Thyroid gland (tissue), 4 donors: ENCODE measurements at places on chromosomes 2 and 18. TPM values are rescaled to one million over a fixed set of nuclear protein-coding genes. Genes with fewer than 3 reads are reported as not detected.

DNA sequence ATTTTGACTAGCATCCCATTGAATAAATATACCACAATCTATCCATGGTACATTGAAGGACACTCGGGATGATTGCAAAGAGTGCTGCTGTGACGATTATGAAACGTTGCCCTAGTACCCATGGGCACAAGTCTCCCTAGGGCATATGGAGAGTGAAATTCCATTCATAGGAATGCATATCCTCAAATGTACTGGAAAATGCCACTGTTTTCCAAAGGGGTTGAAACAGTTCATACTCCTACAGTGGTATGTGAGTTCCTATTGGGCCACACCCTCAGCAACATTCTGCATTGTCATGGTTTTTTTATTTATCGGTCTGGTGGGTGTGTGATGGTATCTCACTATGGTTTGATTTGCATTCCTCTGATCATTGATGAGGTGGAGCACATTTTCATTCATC, 130.6 kb downstream of the TWIST2 start:
- H3K4me1 ChIP-seq = no peaks in the 10 kb centered on the region
- no peak overlapping the region for H3K27ac ChIP-seq
- H3K4me3 ChIP-seq = no peak overlapping the region
- H3K27me3 ChIP-seq = no peaks in the 10 kb centered on the region
- H3K36me3 ChIP-seq = no peaks in the 10 kb centered on the region

DNA sequence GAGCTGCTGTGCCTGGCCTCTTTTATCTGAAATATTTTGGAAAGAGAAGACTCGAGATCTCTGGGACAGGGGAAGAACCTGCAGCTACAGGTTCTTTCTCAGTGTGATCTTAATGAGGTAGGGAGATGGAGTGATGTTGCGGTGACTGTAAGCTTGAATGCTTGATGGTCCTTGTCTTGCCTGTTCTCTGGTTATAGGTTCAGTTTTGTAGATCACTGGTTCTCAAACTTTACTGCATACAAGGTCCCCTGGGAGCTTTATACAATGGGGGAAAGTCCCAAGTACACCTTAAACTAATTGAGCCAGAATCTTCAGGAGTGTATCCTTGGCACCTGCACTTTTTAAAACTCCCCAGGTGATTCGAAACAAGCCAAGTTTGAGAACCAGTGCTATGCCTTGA, 136.7 kb upstream of the CXCR4 start:
- H3K36me3 ChIP-seq = no peaks in the 10 kb centered on the region
- no peak overlapping the region for H3K27ac ChIP-seq
- no peaks in the 10 kb centered on the region for H3K4me1 ChIP-seq
- no peak overlapping the region for H3K4me3 ChIP-seq

- H3K27me3 ChIP-seq = no peaks in the 10 kb centered on the region
- no peak overlapping the region for H3K4me3 ChIP-seq
- no peak for DNase-seq
- H3K36me3 ChIP-seq = no peaks in the 10 kb centered on the region
- no peaks in the 10 kb centered on the region for H3K4me1 ChIP-seq
- H3K27ac ChIP-seq = no peak overlapping the region
Measured at GRCh38 chr2:197297772-197298318, 12.7 kb downstream of the ANKRD44 start.

DNA sequence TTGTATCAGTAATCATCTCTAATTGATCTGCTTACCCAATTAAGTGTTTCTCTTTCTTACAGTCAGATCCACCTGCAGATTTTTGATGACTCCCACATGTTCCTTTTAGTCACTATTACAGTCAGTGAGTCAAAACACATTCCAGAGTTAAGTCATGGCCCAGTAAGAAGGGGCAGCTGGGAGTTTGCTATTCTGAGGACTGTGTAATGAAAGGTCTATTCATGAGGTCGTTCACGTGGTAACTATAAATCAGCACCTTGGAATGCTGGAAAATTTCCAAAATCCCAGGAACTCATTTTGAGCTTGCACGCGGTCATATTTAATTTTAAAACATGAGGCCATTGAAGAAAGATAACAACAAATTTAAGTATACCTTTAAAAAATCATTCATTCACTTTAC, 252.5 kb downstream of the XIRP2 start:
- no peak overlapping the region for H3K4me3 ChIP-seq
- H3K36me3 ChIP-seq = no peaks in the 10 kb centered on the region
- no peak overlapping the region for H3K27ac ChIP-seq
- no peaks in the 10 kb centered on the region for H3K27me3 ChIP-seq
- no peaks in the 10 kb centered on the region for H3K4me1 ChIP-seq
- no peak for DNase-seq

DNA sequence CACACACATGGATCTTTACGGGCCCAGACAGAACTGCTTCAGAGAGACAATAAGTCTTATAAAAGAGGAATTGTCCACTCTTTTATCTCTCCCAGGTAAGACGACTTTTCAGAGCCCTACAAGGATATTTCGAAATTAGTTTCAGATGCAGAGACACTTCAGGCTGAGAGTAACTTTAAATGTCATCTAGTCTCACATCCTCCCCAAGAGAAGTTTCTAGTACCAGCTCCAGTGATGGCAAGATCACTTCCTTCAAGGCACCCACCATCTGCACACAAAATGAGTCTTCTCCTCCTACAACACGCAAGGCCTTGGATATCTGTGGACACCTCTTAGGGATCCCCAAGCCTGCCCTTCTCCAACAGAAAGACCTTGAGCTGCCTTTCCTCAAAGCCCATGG, 39.0 kb upstream of the KLHL29 start:
- no peaks in the 10 kb centered on the region for H3K27me3 ChIP-seq
- H3K4me3 ChIP-seq = no peak overlapping the region
- no peaks in the 10 kb centered on the region for H3K36me3 ChIP-seq
- H3K27ac ChIP-seq = no peak overlapping the region
- no peaks in the 10 kb centered on the region for H3K4me1 ChIP-seq
- DNase-seq = no peak

CDCA7 gene
- not detected for total RNA-seq
